ENCODE measurements at places on chromosomes 7 and 10.

GRCh38 chr7:28988810-28989209, 30.7 kb upstream of the TRIL start:
- DNase-seq = no peak

DNA sequence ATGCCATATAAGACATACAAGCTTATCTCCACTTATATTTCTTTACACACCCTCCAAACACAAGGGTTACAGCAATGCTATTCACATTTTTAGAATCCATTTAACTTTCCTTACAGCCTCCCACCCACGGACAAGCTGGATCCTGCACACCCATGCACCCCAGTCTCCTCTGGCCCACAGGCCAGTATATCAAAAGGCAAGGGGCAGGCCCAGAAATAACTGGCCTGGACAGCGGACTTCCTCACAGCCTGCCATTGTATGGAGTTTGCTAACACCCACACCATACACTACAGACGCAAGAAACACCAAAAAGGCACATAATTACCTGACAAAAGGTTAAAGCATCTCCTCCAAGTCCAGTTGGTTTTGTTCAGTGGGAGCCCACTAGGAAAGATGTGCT, 12.0 kb downstream of the HOXA4 start:
- DNase-seq = no peak

DNA sequence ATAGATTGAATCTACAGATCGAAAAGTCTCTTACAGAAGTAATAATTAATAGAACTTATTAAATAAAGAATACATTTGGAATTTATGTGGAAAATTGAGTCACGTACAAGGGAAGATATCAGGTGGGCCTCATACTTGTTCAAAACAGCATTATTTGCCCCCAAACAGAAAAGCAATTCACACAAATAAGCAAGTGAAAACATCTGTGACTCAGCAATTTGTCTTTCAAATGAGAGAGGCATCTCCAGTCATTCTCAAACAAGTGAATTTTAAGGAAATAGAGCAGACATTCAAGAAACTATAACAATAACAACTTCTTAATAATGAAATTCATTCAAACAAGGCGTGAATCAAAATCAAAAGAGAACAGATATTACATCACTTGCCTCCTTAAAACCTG, 50.1 kb downstream of the SEMA3A start:
- DNase-seq = no peak

DNA sequence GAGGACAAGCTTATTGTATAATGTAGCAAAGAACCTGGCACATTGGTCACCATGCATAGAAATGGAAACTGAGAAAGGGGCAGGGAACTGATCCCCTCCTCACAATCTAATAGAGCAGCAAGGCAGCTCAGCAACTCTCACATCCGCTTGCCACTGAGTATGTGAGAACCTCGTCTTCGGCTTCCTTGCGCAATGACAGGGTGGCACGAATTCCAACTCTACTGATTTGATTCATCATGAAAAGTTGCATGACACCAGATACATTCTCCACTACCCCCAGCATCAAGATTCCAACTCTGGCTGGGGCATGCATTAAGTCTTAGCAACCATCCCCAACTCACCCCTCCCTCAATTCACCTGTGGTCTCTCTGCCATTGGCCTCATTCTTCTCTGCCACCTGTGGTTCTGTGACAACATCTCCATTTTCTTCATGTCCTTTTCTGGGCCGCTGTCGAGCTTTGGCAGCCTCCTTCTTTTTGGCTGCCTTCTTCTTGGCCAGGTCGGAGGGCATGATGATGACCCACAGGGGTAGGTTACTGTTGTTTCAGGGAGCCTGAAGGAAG, 976 bp downstream of the ABCF2 start:
- DNase-seq = no peak

DNA sequence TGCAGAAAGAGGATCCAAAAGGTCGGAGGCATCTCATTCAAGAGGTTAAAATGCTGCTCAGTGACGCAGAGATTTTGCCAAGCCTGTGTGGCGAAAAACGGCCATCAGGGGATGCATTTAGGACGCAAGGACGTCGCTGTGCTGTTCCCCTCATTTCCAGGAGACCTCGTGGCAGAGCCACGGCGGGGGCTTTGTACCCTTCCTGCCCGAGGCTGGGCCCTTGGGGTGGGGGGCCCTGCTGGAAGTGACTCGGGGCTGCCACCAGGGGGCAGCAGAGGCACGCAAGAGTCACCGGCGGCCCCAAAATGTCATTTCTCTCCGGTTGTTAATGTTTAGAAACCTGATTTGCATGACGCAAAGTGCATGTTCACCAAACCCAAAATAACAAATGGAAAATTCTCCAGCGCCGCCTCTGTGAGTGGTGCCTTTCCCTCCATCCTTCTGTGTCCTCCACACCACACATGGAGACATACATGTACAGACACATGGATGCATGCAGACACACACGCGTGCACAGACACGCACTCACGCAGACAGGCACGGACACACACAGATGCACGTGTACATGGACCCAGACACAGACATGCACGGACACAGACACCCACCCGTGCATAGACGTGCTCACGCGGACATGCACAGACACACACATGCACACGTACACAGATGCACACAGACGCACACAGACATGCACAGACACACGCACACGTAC, 51.0 kb upstream of the NKX6-2 start:
- DNase-seq = no peak

- no peak for DNase-seq
These were observed 876 bp upstream of the PIK3AP1 start for GRCh38 chr10:96721207-96721572.

DNA sequence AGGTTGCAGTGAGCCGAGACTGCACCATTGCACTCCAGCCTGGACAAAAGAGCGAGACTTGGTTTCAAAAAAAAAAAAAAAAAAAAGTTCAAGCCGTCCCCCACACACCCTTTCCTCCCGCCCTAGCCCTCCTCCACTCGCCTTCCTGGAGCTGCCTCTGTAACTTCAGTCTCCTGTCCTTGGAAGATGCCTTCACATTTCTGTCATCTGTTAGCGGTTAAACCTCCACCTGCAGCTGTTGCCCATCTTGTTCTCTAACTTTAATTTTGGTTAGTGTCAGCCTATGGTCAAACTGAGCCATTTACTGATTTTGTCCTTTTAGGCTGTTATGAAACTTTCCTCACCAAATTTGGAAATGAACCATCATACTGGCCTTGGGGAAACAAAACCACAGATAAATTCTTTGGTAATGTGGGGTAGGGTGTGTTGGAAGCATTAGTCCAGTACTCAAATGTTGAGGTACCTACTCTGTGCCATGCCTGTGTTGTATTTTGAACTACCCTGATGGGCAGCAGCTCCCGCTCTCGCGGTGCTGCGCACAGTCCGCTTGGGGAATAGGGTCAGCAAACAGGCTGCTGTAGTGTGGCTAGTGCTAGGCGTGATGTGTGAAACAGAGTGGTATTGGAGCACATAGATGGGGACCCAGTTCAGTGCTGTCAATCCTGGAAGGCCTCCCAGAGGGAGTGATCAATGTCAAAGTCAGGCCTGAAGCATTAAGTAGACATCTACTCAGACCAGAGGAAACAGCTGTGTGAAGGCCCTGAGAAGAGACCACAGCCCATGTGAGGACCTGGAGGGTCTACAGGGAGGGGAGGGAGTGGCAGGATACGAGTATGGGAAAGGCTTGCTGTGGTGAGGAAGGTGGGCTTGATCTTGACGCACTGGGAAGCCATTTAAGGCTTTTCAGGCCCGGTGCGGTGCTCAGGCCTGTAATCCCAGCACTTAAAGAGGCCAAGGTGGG, 26.9 kb downstream of the SFXN4 start:
- no peak for DNase-seq

GRCh38 chr10:115871855-115872254, 401.2 kb downstream of the GFRA1 start:
- DNase-seq = no peak

DNA sequence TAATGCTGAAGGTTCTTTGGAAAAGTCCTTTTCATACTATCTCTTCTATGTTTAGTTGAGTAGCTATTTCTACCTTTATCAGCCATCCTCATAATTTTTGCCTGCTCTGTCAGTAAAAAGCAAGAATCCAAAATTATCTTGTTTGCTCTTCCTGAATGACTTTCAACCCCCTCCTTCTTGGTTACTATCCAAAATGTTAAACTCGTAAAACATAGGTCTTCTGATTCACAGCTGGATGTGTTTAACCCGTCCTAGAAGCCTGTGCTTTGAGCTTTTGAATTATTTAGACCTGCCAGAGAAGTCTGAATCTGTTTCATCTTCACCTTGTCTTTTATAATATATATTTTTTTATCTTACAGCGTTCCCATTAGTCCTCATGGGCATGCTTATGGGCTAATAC, 136.4 kb upstream of the MDFIC start:
- DNase-seq = no peak

GRCh38 chr7:130352194-130353074, 7.8 kb downstream of the CPA5 start:
- DNase-seq = no peak

DNA sequence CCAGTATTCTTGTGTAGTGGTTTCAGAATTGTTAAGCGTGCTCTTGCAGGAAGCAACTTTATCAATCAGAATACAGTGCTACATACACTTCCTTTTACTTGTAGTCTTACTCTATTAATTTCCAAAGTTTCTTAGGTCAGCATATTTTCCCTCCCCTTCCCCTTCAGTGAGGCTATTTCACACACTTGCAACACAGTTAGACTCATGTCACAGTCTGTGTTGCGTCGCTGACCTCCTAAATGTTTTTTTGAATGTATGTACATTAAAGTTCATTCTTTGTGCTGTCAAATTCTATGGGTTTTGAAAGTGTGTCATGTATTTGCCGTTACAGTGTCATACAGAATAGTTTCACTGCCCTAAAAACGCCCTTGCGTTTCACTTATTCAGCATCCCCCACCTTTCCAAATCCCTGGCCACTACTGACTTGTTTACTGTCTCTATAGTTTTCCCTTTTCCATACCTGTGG, 5.4 kb upstream of the HKDC1 start:
- DNase-seq = no peak

GRCh38 chr7:47331179-47331565, 250.7 kb downstream of the TNS3 start:
- no peak for DNase-seq

- DNase-seq = no peak
These were observed 368.4 kb downstream of the ARL4A start for GRCh38 chr7:13055732-13056368.

- no peak for DNase-seq
These were observed 47.4 kb upstream of the FAM180A start for GRCh38 chr7:135795846-135796570.

DNA sequence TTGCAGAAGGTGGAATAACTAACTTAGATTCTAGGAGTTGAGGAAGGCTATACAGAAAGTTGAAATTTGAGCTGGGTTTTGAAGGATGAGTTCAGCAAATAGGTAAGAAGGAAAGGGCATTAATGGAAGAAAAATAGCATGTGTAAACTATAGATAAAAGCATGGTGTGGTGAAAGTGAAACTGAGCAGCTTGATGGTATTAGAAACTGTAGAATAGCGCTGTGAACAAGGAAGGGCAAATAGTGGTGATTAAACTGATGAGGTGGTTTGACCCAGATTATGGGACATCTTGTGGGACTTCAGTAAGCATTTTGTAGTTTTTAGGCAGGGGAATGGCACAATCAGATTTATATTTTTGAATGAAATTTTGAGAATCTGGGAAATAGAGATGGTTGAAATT, 90.5 kb downstream of the EXOC6 start:
- no peak for DNase-seq

DNA sequence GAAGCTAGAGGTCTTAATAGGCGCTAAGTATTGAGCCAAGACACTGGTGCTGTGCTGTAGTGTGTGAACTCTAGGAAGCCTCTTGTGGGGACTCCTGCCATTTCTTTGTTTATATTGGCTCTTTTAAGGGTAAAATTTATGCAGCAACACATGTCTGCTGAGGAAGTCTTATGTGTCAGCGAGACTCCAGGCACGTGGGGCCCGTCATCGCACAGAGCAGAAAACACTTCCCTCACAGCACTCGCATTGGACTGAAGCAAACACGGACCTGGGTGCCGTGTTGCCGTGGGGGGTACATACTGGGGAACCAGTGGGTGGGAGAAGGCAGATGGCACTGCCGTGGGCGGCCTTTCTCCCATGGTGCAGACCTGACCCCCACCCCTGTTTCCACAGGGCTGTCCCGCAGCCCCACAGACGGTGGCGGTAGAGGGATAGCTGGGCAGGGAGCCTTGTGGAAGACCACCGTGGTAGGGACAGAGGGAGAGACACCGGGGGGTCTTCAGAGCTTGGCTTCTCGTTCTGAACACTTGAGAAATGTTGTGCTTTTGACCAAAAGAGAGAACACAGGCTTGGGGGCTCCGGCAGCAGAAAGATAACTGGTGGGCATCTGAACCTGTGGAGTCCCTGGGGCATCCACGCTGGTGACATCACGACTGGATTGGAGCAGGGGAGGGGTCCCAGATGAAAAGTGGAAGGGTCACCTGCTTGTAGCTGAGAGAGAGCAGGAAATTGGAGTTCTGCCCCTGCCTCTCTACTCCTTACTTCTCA, 284.7 kb upstream of the SHH start:
- DNase-seq = no peak

- no peak for DNase-seq
These were observed 248.7 kb downstream of the TSPAN12 start for GRCh38 chr7:120609136-120609753.

DNA sequence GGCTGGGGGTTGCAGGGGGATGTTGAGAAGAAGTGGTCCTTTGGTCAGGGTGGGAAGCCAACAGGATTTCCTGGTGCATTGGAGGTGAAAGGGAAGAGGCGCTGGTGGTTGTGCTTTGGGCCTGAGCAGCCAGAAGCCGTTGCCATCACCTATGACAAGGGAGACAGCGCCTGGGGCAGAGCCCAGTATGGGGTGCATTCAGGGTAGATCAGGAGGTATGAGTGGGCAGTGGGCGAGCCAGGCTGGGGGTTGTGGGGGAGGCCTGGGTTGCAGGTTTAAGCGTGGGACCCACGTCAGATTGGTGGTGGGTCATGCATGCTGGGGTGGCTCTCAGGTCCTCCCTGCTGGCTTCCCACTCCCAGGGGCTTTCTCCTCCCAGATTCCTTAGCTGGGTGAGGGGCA, 6.3 kb upstream of the PILRB start:
- no peak for DNase-seq

GRCh38 chr7:102934701-102935100, 21.9 kb downstream of the LRRC17 start:
- no peak for DNase-seq

DNA sequence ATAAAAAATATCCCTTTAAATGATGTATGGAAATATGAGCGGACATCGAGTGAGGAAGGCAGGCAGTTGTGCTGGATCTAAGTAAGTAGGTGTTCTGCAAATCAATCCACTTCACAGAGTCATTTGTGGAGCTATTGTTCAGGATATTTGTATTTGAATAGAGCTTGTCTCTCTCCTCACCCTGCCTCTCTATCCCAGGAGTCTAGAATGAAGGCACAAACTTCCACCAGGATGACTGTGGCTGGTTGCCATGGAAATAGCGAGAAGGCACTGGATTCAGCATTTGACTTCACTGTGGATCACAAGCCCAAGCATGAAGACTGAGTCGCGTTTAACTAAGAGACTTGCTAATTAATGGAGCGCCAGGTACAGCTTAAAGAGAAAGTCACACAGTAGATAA, 53.2 kb downstream of the NPY start:
- no peak for DNase-seq

- no peak for DNase-seq
These were observed 29.3 kb downstream of the KCNH2 start for GRCh38 chr7:150948791-150949251.

Data from stimulated activated CD4-positive, alpha-beta T cell treated with anti-CD3 and anti-CD28 coated beads, TNF-alpha, amount 100 ng/mL, for 1 hour (primary cell).